Neuronal stem cell (in vitro differentiated cells): ENCODE measurements at places on chromosomes 11 and 22.
A peak's percentile ranks its signal among the peaks of the same experiment; 100 is the strongest.

DNA sequence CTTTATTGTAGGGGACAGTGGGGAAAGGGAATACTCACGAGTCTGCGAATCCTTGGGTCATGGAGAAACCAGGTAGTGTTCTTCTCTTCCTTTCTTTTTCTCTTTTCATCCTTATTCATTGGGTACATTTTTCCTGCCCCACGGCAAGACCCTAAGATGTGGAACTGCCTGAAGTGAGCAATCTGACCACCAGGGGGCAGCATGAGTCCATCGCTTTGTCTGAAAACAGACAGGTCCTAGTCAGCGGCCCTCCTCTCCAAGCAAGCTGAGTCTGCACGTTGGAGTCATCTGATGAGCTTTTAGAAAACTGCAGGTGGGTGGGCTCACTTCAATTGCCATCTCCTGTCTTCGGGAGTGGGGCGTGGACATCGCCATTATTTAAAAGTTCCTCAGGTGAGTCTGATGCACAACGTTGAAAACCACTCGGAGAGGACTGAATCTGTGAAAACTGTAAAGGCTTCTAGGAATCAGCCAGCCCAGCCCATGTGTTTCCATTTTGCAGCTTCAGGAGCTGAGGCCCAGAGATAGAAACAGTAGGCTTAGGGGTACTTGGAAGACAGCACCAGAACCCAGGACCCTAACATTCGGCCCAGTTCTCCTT is 34.0 kb upstream of the FBXO3 start:
- peak; percentile 90 for DNase-seq

DNA sequence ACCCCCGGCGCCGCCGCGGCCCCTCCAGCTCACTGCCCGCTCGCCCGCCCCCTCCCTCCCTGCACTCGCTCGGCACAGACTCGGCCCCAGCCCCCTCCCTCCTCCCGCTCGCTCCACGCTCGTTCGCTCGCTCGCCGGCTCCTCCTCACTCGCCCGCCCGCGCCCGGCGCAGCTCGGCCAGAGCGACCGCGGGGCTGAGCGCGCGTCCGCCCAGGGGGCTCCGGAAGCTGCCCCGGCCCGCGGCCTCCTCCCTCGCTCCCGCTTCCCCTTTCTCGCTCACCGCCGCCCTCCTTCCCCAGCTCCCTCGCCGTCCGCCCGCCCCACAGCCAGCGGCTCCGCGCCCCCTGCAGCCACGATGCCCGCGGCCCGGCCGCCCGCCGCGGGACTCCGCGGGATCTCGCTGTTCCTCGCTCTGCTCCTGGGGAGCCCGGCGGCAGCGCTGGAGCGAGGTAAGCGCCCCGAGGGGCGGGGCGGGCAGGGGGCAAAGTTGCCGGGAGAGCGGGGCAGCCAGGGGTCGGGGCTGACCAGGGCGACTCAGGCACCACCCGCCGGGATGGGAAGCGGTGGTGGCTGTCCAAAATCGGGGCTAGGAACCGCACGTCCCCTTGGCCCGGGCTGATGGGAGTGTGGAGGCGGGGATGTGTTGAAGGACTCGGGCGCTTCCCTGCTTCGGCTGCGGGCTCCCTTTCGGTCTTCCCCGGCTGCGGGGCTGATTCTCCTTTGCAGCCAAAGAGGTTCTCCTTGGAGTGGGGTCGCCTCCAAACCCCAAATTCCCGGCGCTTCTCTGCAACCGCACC is at the start of gene SEZ6L:
Gene SEZ6L, plus strand, starts transcription at position 148 of the 797 bp plus-strand sequence. Its CDS starts 208 bp downstream, at position 356.
- DNase-seq, result peak; percentile 47

DNA sequence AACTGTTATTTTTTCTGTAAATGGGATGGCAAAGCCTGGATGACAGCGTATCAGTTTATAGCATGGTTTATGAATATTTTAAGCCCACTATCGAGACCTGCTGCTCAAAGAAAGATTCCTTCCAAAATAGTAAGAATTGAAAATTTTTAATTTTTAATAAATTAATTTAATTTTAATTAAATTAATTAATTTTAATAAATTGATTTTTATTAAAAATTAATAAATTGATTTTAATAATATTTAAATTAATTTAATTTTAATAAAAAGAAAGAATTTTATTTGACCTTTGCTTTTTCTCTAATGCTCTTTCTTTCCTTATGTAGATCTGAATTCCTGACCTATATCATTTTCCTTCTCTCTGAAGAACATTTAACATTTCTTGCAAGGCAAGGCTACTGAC is 62.9 kb downstream of the EXT2 start:
- no peak for DNase-seq

GRCh38 chr11:44824300-44824704 is 97.5 kb downstream of the TSPAN18 start:
- DNase-seq, result peak; percentile 90

DNA sequence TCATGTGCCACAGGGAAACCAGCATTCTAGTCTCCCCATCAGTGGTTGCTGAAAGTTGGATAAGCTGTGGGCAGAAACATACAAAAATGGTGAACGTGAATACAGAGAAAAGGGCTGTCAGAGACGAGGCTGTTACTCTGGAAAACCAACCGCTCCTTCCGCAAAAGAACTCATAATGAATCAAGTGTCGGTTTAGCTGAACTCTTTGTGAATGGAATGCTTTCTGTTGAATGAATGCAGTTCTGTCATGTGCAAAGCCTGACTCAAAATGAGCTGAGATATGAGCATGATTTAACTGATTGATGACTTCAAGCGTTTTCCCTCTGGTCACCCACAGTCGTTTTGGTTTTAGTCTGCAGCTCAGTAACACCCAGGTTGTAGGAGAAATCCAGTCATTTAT is 298.3 kb downstream of the ETS1 start:
- DNase-seq, result no peak

GRCh38 chr11:59877784-59878183 is 798 bp upstream of the OOSP3 start:
- DNase-seq, result no peak

DNA sequence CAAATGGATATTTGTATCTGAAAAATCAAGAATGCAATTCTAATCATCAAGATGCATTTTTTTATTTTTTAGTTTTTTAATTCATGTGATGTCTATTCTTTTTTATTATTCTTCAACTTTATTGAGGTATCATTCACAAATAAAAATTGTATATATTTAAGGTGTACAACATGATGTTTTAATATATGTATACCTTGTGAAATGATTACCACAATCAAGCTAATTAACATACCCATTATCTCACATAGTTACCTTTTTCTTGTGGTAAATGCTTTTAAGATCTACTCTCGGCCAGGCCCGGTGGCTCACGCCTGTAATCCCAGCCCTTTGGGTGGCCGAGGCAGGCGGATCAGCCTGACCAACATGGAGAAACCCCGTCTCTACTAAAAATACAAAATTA is 3.7 kb downstream of the HBB start:
- DNase-seq, result no peak

DNA sequence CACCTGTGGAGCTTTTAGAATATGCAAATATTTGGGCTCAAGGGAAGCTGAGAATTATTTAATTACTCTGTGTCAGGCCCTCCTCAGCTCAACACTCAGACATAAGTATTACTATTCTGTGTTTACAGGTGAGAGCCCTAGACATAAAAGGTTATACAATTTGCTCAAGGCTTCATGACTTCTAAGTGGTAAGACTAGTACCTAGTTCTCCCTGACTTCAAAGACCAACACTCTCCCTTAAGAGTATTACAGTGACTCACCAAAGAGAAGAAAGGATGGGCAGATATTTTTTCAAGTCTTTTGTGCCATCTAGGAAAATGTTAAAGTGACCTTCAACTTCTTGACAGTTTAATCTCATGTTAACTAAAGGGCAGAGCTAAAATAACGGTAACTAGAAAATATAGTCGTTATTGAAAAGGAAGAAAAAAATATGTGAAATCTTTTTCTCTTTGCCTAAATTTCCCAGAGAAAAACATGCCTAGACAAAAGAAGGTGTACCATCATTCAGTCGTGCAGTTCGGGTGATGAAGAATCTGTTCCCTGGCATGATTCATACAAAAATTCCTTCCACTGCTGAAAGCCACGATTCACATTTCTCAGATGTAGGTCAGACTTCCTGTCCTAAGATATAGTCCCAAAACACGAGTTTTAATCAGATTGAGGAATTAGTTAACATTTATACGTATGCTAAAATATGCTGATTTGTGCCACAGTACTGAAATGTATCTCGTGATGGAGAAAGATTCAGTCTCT is 849.1 kb upstream of the API5 start:
- no peak for DNase-seq

DNA sequence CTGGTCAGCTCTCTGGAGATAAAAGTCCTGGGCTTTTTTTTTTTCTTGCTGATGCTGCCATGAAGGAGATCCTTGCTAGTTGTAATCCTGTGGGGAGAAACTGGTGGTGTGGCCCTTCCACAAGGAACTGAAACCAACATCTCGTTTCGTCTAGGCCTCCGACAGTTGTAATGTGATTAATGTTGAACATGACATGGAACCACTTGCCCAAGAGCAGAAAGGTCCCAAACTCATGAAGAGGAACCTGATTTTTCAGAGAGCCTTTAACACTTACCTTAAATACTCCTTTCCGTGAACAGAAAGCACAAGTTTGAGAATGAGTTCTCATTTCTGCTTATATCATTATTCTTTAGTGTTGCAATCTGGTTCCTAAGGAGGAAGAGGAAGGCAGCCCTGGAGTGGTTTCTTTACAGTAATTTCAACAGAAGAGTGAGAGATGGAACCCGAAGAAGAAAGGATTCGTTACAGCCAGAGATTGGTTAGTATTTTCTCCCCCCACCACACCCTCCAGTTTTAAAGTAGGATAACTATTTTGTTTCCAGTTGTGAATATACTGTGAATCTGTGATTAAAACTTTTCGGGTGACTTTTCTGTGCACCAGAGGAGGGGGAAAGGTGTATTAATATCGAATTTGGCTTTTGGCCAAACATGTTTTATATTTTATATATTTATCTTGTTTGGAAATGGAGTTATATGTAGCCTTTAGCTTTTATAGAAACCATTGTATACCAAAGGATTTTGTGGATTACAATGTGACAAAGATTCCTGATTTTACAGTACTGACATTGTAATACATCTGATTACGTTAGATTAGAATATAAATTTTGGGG is 2.0 kb downstream of the KDM2A start:
- no peak for DNase-seq
